ENCODE measurements at places on chromosomes 2 and 18.

GRCh38 chr2:39033980-39034379 is 86.9 kb downstream of the SOS1 start:
- no peak for DNase-seq

- no peak for DNase-seq
Observed at GRCh38 chr2:166240387-166241313, 112.8 kb upstream of the SCN1A start.

DNA sequence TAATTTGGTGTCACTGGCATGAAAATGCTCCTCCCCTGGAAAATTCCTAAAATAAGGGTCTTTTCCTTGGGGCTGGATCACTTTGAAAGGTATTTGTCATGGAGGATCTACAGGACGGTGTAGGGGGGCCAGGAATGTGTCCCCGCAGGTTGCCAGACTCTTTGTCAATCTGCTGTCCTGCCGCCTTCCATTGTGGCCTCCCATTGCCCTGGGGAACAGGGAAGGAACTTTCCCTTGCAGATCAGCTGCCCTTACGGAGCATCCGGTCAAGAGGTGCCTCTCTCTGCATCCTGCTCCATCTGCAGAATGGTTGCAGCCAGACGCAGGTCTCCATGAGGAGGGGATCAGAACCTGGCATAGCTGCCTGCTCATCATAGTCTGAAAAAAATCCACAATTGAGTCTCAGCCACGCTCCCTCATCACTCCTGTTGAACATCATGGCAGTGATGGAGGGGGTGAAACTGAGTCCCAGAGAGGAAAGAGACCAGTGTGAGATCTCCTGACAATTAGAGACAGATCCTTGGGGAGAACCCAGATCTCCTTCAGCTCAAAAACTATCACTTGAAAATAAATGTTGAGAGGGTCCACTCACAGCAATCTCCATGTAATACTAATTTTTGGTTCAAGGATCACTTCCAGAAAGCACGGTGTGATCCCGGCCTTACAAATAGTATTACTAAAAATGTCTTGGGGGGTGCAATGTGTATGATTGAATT is 244.8 kb downstream of the MYCN start:
- DNase-seq: no peak

DNA sequence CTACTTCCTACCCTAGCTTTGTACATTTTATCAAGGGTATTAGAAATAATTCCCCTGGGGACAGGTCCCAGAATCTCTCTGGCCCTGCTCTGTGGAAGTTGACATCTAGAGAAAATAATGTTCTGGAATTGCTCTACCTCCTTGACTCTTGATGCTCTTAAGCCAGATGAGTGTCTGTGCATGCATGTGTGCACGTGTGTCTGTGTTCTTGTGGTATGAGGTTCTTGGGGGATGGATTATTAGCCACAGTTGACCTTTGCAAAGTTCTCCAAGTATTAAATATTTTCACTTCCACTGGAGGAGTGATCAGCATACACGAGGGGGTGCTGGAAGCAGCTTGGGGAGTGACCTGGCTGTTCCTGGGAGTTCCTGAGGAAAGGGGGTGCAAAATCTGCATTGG is 61.2 kb upstream of the PELI1 start:
- DNase-seq: no peak

GRCh38 chr2:109173311-109174171 is 44.5 kb downstream of the SH3RF3 start:
- DNase-seq: no peak

GRCh38 chr2:43131890-43132682 is 94.3 kb downstream of the ZFP36L2 start:
- DNase-seq: no peak

DNA sequence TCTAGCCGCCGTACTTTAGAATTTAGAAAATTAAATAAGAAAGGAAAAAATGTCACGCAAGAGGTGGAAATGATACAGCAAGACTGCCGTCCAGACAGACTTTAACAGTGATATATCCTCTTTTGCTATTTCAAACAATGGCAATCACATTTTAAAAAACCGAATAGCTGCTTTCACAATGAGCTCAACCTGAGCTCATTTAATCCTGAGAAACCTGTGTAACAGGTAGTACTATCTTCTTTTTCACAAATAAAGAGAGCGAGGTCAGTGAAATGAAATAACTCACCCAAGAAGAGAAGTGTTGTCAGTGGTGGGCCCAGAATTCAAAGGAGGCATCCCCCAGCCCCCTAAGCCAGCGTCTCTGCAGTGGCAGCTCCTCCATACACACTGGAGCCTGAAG is 60.7 kb upstream of the DAPL1 start:
- DNase-seq: no peak

Measured in stimulated activated CD4-positive, alpha-beta T cell treated with anti-CD3 and anti-CD28 coated beads, Interleukin-1b, Interleukin-23, amount 100 ng/mL, for 4 hours (primary cell).